CD14-positive monocyte (primary cell): ENCODE measurements at places on chromosomes 3 and 15.
A peak's percentile ranks its signal among the peaks of the same experiment; 100 is the strongest.

GRCh38 chr3:192636517-192637444 lies 90.6 kb downstream of the FGF12 start:
- no peak for DNase-seq

- DNase-seq: peak; percentile 12
These were observed 433.3 kb downstream of the RAP2B start for GRCh38 chr3:153595186-153595815.

- no peak for DNase-seq
These were observed 26.1 kb downstream of the LSM3 start for GRCh38 chr3:14204515-14205284.

GRCh38 chr3:134797057-134797740 lies 2.1 kb downstream of the EPHB1 start:
- DNase-seq: no peak

GRCh38 chr3:126499401-126499800 lies 18.2 kb downstream of the UROC1 start:
- no peak for DNase-seq

DNA sequence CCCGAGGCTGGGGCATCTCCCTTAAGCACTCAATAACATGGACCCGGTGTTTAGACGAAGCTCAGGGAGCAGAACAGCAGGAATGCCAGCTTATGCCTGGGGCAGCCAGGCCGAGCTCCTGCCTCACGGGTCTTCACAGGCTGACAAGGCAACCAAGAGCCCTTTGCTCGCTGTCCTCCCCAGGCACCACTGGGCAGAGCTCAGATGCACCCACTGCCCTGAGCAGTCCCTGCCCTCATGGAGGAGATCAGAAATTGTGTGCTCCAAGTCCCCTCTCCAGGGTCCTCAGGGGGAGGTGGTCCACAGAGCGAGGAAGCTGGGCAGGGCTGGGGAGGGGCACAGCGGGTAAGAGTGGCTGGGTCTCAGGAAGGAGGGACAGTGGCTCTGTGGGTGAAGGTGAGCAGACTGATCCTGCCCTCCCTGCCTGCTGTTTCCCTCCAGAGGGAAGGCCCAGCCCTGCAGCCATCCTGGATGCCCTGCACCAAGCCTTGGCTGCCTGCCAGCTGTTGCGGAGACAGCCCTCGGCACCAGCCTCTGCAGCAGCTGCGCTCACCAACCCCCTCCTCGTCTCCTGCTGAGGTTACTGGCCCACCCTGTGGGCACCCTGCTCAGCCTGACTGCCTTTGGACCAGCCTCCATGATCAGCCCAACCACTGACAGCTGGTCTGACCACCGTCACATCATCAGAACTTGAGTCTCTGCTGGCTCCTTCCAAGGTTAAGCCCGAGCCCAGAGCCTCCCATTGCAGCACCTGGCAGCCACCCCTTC lies 21.1 kb upstream of the GP9 start:
- DNase-seq: no peak

DNA sequence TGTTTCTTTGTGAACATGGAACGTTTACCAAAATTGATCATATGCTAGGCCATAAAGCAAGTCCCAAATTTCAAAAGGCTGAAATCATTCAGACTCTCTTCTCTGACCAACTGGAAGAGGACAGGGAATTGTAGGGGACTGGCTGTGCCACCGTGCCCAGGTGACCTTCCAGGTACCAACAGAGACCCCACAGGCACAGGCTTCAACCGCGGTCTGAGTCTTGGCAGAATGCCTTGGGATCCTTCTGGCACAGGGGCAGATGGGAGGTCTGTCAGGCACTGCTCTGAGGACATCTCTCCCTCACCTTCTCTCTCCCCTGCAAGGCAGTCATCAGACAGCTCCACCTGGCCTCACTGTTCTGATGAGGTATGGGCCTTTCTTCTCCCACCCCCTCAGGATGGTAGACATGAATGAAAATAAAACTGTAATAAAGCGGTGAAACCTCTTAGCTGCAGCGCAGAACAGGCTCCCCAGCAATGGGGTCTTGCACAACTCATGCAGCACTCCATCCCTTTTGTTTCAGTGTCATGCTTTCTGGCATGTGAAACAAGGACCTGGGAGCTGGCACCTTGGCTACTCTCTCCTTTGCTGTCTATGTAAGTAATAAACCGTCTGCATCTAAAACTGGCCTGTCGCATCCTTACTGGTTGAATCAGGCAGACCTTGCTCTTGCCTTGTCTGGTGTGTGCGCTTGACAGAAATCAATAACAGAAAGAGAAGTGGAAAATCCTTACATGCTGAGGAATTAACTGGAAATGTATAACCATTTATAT lies 289.2 kb downstream of the KLF13 start:
- DNase-seq: no peak

- DNase-seq: no peak
These were observed 60.3 kb downstream of the STRIT1 start for GRCh38 chr3:155233213-155233612.

DNA sequence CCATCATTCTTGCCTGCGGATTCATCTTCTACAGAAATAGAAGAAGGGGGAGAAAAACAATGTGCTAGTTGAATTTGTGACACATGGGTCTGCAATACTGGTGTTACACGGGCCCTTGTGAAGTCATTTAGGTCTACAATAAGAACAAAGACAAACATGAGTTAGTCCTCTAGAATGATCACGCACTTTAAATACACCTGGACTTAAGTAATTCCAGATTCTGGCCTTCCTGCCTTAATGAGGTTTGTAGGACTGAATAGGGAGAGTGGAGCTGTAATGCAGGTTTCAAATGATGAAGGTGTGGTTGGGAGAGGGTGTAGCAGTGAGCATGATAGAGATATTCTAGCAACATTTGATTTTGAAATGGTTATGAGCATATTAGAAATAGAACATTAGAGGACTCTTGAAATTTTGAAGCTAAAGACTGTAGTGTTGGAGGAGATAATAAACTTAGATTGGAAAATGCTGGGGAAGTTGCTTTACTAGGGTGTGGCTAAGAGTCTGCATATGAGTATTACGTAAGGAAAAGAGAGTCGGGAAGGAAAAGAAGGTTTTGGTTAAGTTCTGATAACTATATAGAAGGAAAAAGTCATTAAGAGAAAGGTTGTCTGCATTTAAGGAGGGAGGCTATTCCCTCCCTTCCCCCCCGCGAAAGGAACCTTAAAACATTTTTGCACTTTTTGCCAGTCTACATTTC lies 606 bp downstream of the EIF2A start:
- peak; percentile 30 for DNase-seq

DNA sequence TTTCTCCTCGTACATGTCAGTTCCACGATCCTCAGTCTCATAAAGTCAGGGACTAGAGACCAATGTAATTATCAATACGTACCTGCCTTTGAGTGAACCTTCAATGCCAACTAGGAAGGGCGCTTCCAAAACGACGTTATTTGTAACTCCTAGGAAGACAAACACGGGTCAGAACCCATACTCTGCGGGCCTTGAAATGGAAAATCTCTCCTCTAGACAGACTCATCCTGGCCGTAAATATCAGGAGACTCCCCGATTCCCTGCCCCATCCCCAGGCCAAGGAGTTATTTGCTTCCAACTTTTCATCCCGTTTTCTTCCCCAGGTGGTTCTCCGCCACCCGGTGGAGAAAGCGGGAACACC lies 578 bp downstream of the OIP5 start:
- no peak for DNase-seq

- no peak for DNase-seq
These were observed 591.6 kb upstream of the AGTR1 start for GRCh38 chr3:148106062-148106461.

GRCh38 chr15:52151353-52151752 lies 38.8 kb upstream of the BCL2L10 start:
- no peak for DNase-seq

GRCh38 chr15:92521624-92522008 lies 127.9 kb downstream of the ST8SIA2 start:
- no peak for DNase-seq

- DNase-seq: no peak
These were observed 110.9 kb downstream of the LMLN start for GRCh38 chr3:198070871-198071270.

- DNase-seq: no peak
These were observed 6.2 kb upstream of the ZNF619 start for GRCh38 chr3:40470701-40471100.

- DNase-seq: peak; percentile 5
These were observed 84.9 kb upstream of the ACP3 start for GRCh38 chr3:132232231-132232792.

GRCh38 chr3:145721273-145721805 lies 439.6 kb downstream of the PLOD2 start:
- DNase-seq: no peak

- DNase-seq: peak; percentile 18
These were observed 87.5 kb downstream of the TBL1XR1 start for GRCh38 chr3:177109688-177110330.

DNA sequence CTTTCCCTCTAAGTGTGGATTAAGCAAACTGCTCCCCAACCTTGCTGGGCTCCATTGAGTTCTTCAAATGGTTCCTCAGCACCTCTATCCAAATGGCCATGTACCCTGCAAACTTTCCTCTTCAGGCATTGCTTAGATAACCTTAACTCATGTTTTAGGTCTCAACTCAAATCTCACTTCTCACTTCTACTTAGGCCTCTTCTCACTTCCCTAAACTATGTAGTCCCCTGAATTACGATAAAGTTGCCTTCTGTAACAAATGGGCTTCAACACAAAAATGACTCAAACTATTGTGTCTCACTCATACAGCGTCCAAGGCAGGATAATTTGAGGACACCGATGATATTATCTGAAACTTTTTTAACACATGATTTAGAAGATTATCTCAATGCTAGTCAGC lies 62.4 kb upstream of the STAC start:
- DNase-seq: no peak

DNA sequence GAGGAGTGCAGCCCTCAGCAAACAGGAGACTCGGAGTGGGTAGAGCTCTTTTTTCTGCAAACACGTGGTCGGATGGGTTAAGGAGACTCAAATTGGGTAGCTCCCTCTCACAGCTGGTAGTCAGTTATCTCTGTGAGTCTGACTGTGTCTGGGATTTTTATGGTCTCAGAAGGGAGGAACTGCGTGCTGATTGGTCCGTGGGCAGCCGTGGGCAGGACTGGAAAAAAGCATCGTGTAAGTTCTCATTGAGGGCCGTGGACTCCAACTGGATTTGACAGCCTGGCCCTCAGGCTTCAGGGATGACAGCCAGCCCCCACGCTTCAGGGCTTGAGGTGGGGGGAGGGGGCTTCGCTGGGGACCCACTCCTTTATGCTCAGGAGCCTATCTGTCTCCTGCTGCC lies 463.9 kb downstream of the EPHA3 start:
- no peak for DNase-seq

GRCh38 chr3:56303487-56303886 lies 164.8 kb downstream of the ERC2 start:
- peak; percentile 2 for DNase-seq

DNA sequence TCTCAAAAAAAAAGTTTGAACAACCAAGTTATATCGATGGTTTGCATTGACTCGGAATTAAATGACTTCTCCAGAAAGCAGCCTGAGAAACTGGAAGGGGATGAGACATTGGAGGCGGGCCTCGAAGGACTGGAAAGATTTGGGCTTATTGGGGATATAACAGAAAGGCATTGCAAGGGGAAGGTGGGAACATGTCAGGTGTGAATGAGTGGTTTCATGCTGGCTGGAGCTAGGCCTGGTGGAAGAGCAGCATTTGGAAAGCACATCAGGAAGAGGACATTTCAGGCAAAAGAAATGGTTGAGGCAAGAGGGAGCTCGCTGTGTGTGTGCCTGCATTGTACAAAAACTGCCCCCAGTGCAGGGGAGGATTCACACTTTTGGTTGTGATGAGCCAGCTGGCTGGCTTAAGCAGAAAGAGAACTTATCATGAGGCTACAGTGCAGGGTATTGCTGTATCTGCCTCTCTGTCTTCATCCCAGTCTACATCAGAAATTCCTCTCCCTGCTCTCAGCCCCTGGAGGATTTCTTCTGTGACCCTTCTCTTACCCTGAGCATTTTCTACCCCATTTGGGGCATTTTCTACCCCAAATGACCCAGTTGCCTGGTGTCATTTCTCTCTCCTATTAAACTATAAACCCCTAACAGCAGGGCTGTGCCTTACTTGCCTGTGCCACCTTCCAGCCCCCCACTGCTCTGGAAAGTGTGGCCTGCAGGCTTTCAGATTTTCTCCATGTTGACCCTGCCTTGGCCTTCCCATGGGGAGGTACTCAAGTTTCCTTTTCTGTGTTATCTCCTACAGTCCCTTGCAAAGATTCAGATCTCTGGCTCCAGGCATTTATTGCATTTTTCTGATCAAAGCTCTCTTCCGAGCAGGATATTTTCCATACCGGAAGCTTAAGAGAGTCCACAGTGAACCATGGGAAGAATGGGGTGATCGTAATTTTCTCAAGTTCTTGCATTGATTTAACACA lies 64.4 kb upstream of the FLNB start:
- DNase-seq: no peak

GRCh38 chr3:173238091-173238490 lies 97.1 kb upstream of the SPATA16 start:
- no peak for DNase-seq

DNA sequence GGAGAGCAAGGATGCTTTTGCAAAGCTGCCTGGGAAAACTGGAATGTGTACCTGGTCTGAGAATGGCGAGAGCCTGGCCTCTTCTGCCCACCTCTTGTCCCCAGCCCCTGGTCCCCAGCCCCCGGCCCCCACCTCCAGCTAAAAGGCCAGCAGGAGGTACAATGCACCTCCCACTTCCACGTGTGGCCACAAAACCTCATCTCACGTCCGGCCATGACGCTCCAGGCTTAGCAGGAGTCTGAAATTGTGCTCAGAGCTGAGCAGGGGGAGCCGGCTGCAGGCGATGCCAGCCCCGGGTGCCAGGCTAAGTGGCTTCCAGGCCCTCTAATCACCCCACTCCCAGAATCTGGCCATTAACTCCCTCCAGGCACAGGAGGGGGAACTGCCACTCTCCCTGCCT lies 83.1 kb upstream of the PRR20G start:
- DNase-seq: no peak

DNA sequence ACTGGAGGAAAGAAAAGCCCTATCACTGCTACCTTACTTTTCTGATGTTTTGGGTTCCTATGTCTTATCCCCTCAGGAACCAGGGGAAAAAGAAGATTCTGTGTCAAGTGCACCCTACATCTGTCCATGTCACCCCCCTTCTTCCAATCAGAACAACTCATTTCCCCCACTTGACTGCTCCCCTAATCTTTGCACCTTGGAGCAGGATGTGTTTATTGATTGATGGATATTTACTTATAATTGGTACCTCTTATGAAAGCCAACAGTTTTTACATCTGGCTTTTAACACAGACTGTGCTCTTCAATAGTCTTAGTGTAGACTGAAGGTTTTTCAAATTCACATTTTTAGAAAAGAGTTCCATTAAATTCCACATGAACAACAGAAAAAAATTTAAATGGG lies 33.3 kb downstream of the LIPC start:
- DNase-seq: no peak
